NCI-H1694 (cell line): ENCODE measurements at places on chromosomes 6 and 20.
A peak's percentile ranks its signal among the peaks of the same experiment; 100 is the strongest.

DNA sequence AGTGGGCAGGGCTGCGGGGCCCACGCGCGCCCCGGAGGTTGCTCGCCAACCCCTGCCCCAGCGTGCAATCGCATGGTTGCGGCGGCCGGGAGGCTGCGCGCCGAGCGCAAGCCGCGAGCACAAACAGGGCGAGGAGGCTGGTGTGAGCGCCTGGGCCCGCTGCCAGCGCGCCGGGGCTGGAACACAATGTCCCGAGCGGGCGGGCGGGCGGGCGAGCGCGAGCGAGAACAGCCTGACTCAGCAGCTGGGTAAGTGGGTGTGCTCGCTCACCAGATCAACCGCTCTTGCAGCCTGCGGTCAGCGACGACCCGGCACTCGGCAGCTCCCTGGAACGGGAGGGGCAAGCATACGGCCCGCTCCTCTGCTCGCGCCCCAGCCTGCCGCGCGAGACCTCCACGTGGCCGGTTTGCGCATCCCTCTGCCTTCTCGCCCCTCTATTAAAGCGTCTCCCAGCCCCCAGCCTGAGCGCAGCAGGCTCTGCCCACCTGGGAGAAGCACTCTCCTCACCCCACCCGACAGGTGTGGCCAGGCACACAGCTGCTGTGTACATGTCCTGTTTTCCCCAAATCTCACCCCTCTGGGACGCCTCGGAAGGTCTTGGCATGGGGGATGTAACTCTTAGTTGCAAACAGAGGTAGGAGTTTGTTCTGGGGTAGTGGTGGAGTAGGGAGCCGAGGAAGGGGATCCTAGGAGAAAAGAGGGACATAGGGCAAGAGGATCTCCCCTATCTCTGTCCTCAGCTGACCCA, 8.7 kb upstream of the ARMC12 start:
- DNase-seq: peak; percentile 43

- DNase-seq: no peak
These were observed 85.3 kb upstream of the FOXP4 start for GRCh38 chr6:41460742-41461336.

DNA sequence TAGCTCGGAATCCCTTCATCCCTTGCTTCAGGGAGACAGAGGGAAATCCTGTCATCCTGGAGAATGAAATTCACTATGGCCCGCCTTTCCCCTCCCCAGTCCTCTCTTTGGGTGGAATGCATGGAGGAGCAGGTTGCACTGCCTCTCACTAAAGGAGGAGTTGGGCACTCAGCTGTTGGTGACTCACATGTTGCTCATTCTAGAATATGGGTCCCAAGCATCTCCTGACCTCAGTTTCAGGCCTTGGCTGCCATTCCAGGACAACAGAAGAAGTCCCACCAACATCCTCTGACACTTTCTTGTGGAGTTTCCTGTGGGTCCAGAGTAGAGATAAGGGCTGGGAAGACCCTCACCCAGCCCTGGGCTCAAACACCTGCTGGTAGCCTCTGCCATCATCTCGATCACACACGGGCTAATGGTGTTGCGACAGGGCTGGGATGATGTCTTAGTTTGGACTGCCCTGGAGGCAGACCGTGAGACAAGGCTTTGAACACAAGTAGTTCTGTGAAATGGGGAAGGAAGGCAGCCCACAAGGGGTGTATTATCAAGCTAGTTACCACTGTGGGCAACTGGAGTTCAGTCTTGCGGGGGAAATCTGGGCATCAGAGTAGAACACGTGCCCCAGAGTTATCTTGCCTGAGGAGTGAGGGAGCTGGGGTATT, 52.4 kb upstream of the RNF24 start:
- no peak for DNase-seq

GRCh38 chr6:15904651-15905376, 224.1 kb upstream of the MYLIP start:
- DNase-seq: no peak

- peak; percentile 78 for DNase-seq
These were observed 121.7 kb upstream of the SLC2A12 start for GRCh38 chr6:134173936-134174671.

GRCh38 chr6:134436281-134436815, 118.4 kb upstream of the SGK1 start:
- no peak for DNase-seq

GRCh38 chr20:61254881-61255626, 3.0 kb downstream of the CDH4 start:
- DNase-seq: no peak
